ENCODE measurements at places on chromosomes 13 and 19. TPM values are rescaled to one million over a fixed set of nuclear protein-coding genes. Genes with fewer than 3 reads are reported as not detected.

ZNF837 gene
- 7.4 TPM for total RNA-seq

SHD gene
- total RNA-seq, result 27.7 TPM

GRCh38 chr13:31236211-31236786, 36.5 kb downstream of the B3GLCT start:
- DNase-seq, result no peak

DNA sequence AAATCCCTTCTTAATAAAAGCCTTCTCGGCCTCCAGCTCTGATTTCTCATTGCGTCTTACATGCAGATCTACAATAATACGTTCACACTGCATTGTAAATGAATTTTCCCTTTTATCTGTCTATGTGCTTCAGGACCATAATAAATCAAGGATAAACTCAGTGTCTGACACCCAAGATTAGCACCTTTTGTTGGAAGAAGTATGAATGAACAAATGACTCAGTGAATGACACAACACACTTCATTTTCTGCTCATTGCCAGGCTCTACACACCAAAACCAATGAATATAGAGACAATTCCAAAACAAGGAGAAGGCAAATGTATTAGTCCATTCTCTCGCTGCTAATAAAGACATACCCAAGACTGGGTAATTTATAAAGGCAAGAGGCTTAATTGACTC, 1224.4 kb downstream of the EFNB2 start:
- no peak for DNase-seq

GRCh38 chr19:10335352-10335985, 2.1 kb upstream of the RAVER1 start:
- no peak for DNase-seq

DNA sequence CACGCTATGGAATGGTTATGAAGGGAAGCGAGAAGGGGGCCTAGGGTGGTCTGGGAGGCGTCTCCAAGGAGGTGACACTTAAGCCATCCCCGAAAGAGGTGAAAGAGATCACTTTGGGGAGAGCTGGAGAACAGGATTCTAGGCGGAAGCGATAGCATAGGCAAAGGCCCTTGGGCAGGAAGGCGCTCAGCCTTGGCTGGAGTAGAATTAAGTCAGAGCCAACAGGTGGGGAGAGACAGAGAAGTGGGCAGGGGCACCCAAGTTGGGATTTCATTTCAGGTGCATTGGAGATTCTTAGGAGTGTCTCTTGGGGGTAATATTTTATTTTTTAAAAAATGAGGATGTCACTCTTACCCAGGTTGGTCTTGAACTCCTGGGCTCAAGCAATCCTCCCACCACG, 9.6 kb downstream of the SNRPD2 start:
- no peak for DNase-seq

DNA sequence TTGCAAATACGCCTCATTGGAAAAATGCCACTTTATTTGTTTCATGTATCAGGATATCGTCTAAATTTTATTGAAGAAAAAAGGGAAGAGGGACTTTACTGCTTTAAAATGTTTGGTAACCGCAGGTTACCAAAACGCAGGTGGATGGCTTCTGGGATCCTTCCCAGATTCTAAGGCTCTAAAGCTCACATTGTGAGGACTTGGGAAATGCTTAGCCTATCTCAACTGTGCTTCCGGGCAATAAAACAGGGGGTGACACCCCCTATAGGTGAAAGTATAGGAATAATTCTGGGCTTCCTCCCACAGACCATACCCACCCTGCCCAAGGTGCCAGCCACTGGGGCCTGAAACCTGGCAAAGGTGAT, 73.2 kb upstream of the IPO5 start:
- DNase-seq, result no peak

- peak; percentile 51 for DNase-seq
Observed at GRCh38 chr19:296476-297225, 5.4 kb upstream of the PLPP2 start.

- no peak for DNase-seq
Observed at GRCh38 chr13:95447814-95448213, 104.7 kb upstream of the CLDN10 start.

- no peak for DNase-seq
Observed at GRCh38 chr19:40627486-40628279, 26.5 kb downstream of the LTBP4 start.

DNA sequence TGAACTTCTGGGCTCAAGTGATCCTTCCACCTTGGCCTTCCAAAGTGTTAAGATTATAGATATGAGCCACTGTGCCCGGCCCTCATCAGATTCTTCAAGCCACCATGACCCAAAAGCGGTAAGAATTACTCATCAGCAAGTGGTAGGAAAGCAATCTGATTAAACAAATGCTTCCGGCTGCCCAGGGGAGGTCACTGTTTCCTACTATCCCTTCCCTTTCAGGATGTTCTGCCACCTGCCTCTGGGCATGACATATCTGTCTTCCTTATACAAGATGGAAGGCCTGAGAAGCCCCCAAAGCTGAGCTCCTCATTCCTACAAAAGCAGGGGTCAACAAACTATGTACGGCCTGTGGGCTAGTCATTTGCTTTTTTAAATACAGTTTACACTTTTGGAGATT, 7.0 kb downstream of the ABHD8 start:
- DNase-seq, result no peak

GRCh38 chr13:78993792-78994191, 334.8 kb upstream of the OBI1 start:
- DNase-seq, result no peak

DNA sequence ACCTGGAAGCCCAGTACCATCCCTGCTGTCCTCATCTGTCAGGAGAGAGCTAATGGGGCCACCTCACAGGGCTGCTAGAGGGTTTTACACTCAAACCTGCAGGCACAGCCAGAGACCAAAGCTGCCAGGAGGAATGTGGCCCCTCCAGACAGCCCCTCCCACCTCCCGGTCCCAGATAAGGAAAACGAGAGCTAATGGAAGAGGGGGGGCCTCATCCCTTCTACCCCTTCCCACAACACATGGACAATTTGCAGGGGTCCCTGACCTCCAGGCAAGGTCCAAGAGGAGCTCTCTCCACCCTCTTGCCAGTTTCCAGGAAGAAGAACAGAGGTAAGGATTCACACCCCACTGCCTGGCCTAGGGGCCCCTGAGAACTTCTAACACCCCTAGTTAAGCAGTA, 1.6 kb upstream of the PEPD start:
- no peak for DNase-seq

All from Peyer's patch (tissue), 4 donors.